GM23248 (cell line): ENCODE measurements at places on chromosomes 3 and 15.

GRCh38 chr15:31212326-31213080 is 111.0 kb upstream of the TRPM1 start:
- DNase-seq = no peak

- DNase-seq = peak; percentile 66
These were observed 328.3 kb downstream of the THSD4 start for GRCh38 chr15:71443538-71443937.

- no peak for DNase-seq
These were observed 883 bp downstream of the CFAP92 start for GRCh38 chr3:128992926-128993460.

- peak; percentile 49 for DNase-seq
These were observed 1.9 kb downstream of the NFKBIZ start for GRCh38 chr3:101851072-101851770.

DNA sequence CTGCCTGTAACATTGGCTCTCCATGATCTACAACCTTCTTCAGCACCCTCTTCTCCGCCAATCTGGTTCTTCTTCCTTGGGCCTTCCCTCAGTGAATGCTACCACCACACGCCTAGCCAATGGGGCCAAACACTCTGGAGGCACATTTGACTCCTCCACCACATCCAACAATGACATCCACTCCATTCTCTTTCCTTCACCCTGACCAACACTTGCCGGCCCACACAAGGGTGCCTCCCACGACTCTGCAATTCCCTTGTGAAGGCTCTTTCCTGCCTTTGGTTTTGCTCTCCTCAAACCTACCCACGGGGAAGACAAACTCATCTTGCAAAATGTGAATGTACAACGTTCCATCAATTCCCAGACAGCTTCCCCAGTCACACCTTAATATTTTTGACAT is 263.8 kb downstream of the FOXP1 start:
- no peak for DNase-seq

GRCh38 chr3:52685709-52686691 is at the start of the genes GNL3 and PBRM1:
TSS of gene GNL3 (plus strand) at chr3:52686032. CDS start at chr3:52686093, 61 bp downstream.
TSS of gene PBRM1 (minus strand) at chr3:52685913.
- DNase-seq = peak; percentile 99

- DNase-seq = peak; percentile 18
These were observed 539.0 kb downstream of the FGF12 start for GRCh38 chr3:192188218-192188835.

- peak; percentile 65 for DNase-seq
These were observed 477.6 kb downstream of the ZNF385D start for GRCh38 chr3:21273259-21274025.

- peak; percentile 58 for DNase-seq
These were observed 1.6 kb upstream of the SIN3A start for GRCh38 chr15:75452865-75453702.

GRCh38 chr3:12809435-12809834 is 13.0 kb downstream of the CAND2 start:
- no peak for DNase-seq

DNA sequence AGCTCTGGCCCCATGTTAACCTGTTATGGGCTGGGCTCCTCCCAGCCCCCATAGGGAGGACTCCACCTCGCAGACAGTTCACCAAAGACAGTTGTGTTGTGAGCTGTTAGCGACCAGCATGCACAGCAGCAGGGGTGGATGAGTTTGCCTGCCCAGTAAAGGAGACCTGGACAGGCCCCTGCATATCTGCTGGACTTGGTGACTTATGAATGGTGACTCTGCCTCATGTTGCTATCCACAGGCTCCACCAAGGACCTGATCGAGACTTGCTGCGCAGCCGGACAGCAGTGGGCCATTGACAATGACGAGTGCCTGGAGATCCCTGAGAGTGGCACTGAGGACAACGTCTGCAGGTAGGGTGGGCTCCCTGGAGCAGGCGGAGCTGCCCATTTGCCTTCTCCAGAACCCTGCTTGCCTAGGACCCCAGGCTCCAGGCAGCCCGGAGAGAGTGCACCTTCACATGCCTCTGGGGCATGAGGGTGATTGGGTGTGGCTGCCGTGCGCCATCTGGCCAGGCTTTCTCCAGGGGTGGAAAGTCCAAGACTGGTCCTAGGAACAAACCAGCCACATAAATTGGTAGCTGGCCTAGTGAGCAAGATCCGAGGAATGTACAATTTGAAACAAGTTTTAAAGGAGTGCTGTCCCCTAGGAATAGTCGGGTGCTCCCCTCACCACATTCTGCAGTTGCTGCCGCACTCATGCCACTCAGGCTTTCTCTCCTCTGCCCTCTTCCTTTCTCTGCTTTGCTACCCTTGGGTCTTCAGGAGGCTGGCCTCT is 59.1 kb downstream of the FBLN2 start:
- peak; percentile 41 for DNase-seq

- DNase-seq = no peak
These were observed 17.4 kb upstream of the BDH1 start for GRCh38 chr3:197573048-197573767.

- DNase-seq = no peak
These were observed 96.4 kb downstream of the IL12A start for GRCh38 chr3:160084998-160085397.

- DNase-seq = no peak
These were observed 49.6 kb upstream of the SLC12A8 start for GRCh38 chr3:125262161-125262560.

GRCh38 chr15:97077975-97078374 is 747.5 kb downstream of the NR2F2 start:
- DNase-seq = no peak

GRCh38 chr15:89976246-89976600 is 24.9 kb upstream of the ZNF710 start:
- no peak for DNase-seq
